ENCODE measurements at places on chromosomes 16 and 17.

DNA sequence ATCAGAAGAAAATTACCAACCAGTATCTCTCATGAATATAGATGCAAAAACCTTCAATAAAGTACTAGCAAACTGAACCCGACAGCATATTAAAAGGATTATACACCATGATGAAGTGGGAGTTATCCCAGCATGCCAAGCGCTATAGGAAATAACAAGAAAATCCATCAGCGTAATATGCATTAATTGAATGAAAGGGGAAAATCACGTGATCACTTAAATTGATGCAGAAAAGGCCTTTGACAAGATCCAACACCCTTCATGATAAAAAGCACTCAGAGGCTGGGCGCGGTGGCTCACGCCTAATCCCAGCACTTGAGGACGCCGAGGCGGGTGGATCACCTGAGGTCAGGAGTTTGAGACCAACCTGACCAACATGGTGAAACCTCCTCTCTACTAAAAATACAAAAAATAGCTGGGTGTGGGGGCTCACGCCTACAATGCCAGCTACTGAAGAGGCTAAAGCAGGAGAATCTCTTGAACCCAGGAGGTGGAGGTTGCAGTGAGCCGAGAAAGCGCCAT lies 4.8 kb downstream of the CTRB2 start:
- DNase-seq, result no peak

DNA sequence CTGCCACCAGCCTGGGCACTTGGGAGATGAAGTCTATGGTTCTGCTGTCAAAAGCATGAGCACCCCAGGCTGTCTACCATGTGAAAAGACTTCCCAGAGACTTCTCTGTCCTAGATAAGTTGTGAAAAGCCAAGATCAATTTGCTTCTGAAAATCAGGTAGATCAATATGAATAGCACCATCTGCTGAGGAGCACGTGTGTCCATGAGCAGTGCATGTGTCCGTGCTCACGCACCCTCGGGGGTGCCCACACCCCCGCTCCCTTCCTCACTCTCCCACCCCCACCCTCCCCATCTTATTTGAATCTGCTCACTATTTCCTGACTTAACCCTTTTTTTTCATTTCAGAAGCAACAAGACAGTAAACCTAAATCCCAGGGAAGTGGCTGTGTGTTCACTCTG lies 238.3 kb upstream of the SDK2 start:
- no peak for DNase-seq

- DNase-seq, result no peak
These were observed 36.3 kb downstream of the SPECC1 start for GRCh38 chr17:20045476-20045875.

- no peak for DNase-seq
These were observed 81.8 kb upstream of the TOB1 start for GRCh38 chr17:50947782-50948543.

- no peak for DNase-seq
These were observed 89.1 kb downstream of the CDH13 start for GRCh38 chr16:82715833-82716232.

DNA sequence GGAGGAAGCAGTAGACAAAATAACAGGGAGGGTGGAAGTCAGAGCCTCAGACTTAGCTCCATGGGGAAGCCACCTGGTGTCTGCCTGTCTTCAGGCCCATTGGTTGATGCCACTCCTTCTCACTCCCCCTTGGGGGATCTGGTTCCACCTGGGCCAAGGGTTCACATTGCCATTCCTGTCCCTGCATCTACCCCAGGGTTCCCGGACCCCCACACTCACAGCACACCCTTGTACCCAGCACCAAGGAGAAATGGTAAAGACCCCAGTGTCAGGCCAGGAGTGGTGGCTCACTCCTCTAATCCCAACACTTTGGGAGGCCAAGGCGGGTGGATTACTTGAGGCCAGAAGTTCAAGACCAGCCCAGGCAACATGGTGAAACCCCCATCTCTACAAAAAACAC lies 1.0 kb upstream of the CA7 start:
- no peak for DNase-seq

DNA sequence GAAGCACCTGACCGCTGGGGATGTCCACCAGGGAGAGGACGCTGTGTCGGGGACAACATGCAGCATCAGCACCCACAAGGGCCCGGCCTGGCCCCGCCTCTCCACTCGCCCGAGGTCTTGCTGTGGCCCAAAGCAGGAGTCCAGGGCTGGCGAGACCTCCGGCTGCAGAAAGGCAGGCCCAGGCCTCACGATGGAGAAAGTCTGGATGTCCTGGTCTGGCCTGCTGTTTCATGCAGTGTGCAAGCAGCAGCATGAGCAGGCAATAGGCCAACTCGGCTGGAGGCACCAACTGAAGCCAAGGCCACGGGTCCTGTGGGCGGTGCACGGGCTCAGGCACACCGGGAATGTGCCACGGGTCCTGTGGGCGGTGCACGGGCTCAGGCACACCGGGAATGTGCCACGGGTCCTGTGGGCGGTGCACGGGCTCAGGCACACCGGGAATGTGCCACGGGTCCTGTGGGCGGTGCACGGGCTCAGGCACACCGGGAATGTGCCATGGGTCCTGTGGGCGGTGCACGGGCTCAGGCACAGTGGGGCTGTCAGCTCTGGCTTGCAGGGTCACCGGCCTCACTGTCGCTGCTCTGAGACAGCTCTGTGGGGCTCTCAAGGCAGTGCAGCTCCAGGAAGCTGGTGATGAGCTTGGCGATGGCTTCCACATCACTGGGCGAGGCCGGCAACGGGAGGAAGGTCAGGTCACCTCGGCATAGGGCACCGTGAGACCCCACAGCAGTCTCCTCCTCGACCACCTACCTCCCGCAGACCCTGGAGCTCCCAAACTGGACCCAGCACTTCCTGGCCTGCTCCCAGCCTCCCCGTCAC lies 6.9 kb downstream of the CYBC1 start:
- no peak for DNase-seq

DNA sequence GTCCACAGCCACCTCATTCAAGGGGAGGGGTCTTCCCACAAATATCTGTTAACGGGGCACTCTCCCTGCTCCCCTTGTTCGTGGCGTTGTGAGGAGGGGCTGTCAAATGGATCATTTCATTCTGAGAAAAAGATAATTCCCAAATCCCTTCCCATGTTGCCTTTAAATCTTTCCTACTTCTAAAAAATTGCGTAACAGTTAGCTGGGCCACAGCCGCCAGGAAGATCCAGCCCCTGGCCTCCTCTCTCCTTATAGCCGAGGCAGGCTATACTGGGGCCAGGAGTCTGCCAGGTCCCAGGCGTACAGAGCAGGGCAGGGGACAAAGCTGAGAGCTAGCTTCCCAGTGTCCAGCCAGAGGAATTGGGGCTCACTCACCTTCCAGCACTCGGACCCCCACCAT lies 430 bp downstream of the C16orf89 start:
- no peak for DNase-seq

- no peak for DNase-seq
These were observed 12.1 kb downstream of the NDUFAF8 start for GRCh38 chr17:81251094-81251708.

DNA sequence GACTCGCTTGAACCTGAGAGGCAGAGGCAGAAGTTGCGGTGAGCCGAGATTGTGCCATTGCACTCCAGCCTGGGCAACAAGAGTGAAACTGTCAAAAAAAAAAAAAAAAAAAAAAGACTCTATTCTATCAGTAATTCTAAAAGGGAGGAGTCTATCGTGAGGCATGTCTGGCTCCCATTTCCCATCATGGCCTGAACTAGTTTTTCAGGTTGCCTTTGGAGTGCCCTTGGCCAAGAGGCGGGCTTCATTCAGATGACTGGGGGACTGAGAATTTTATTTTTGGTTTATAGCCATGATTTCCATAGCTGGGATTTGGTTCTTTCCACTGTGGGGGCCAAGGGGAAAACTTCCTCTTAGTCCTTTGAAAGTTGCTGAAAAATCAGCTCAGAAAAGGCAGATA lies 3.5 kb upstream of the SNX29 start:
- no peak for DNase-seq

GRCh38 chr17:79690988-79691836 lies 39.5 kb upstream of the ENPP7 start:
- no peak for DNase-seq

DNA sequence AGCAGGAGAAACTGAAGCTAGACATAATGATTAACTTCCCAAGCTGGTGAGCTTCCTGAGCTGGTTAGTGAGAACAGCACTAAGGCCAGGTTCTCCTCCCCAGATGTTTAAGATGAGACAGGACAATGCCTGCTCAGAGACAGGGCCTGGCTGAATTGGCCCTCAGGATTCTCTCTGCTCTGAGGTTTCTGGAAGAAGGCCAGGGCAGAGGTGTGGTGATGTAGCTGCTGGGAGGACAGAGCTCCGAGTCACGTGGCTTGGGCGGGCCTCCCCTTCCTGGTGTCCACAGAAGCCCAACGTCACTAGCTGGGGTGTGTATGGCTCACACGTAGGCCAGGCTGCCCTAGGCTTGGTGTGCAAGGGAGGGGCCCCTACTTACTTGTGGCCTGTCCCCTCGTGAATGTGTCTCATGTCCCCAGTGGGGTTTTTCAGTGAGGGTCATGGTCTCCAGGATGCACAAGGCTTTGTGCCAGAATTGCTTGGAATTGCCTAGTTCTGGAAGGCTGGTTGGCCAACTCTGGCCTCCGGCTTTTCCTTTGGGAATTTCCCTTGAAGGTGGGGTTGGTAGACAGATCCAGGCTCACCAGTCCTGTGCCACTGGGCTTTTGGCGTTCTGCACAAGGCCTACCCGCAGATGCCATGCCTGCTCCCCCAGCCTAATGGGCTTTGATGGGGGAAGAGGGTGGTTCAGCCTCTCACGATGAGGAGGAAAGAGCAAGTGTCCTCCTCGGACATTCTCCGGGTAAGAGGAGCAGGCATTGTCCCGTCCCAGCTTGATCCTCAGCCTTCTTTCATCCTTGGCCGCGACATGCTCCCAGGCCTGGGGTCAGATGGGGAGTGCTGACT lies 3.4 kb downstream of the NOD2 start:
- peak; percentile 82 for DNase-seq

DNA sequence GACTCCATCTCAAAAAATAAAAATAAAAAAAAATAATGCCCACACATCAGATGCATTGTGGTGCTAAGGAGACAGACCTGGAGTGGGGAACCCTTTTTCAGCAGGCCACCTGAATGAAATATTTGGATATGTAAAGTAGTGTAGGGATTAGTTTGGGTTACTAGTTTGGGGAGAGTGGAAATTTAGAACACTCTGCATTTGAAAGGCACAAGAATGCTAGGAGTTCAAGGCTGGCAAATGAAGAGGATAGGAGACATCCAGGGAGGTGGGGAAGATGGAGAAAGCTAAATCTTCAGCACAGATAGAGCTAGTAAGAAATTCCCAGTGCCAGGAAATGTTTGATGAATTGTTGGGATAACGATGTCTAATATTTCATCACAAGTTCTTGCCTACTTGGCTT lies 298.3 kb upstream of the ERCC4 start:
- no peak for DNase-seq

DNA sequence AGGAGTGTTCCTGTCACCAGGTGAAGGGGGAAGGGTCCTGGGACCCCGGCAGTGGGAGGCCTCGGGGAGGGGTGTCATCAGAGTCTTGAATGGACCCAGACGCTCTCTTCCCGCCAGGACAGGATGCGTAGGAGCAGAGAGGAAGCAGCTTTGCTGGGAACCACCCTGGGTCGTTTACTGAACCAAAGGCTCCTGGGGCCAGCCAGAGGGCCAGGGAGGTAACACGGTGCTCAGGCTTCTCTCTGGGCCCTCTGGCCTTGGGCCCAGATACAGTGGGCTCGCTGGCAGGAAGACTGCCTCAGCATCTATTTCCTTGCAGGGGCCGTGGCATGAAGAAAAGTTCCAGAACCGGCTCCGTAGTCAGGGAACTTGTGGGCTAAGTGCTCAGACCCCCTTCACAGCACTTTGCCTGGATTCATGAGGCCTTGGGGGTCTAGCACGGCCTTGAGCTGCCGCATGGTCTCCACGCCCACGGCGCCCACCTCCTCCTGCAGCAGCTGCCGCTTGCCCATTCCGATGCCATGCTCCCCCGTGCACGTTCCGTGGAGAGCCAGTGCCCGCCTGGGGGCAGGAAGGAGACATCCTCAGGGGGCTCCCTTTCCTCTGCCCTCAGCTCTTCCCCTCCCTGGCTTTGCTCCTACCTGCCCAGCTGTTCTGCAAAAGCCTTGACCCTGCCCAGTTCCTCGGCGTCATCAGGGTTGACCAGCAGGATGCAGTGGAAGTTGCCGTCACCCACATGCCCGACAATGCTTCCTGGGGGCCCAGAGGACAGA lies 4.4 kb downstream of the LDHD start:
- no peak for DNase-seq

- no peak for DNase-seq
These were observed 5.7 kb upstream of the MYO1C start for GRCh38 chr17:1498233-1498632.

- peak; percentile 9 for DNase-seq
These were observed 481 bp upstream of the BRD7 start for GRCh38 chr16:50369133-50369804.

- no peak for DNase-seq
These were observed 14.9 kb downstream of the NAA60 start for GRCh38 chr16:3458278-3458851.

- no peak for DNase-seq
These were observed 6.5 kb downstream of the ABHD15 start for GRCh38 chr17:29560316-29560715.

GRCh38 chr16:1133271-1133670 lies 19.6 kb upstream of the CACNA1H start:
- DNase-seq, result no peak

- no peak for DNase-seq
These were observed 17.4 kb downstream of the HS3ST3B1 start for GRCh38 chr17:14318109-14318917.

DNA sequence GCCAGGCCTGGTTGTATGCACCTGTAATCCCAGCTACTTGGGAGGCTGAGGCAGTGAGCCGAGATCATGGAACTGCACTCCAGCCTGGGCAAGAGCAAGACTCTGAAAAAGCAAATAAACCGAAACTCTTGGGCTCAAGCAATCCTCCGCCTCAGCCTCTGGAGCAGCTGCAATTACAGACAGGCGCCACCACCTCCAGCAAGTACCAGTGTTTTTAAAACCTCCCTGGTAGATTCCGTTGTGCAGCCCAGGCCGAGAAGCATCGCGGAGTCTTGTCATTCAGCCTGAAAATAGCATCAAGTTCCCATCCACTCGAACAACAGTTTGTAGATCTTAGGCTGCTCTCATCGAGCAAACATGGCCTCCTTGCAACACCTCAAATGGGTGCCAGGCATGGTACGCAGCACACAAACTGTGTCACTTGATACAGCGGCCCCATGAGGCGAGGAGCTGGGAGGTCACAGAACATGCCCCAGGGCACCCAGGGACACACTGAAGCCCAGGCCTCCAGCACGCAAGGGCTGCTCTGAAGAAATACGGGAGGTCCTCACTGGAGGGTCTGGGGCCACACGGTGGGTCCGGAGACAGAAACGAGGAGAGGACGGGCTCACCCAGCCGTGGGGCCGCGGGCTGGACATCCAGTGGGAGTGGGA lies 18.1 kb downstream of the TMC6 start:
- DNase-seq, result no peak

DNA sequence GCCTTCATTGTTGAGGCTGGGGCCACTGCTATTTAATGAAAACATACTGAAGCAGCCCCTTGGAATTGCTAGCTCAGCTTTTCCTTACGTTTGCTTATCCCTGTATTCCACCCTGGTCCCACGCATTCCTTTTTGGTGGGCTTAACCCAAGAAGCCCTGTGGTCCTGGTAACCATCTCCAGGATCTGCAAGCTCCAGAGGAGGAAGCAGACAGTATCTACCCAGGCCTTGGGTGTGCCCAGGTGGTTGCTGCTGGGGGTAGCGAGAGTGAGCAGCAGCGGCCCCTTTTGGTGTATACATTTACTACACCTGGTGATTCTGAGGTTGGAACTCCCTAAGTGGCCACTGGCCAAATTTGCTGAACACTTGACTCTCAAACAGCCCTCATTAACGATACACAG lies 97.7 kb downstream of the CBLN1 start:
- DNase-seq, result no peak
